WTC11 (cell line): ENCODE measurements at places on chromosomes 3 and 15.

DNA sequence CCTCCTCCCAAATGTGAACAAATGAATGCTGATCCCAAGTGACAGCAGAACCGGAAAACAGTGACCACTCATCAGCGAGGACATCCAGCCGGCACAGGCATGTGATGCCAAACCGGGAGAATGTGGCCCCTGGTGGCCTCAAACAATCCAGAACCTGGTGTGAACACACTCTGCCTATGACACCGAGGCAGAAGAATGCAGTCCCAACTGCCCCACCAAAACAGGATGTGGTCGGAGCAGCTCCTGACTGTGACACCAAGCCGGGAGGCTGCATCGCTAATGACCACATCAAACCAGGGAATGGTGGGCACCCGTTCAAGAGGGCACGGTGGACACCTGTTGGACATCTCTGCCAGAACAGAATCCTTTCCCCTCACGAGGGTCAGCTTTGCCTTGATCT lies 15.4 kb downstream of the SCN5A start:
- no peak for DNase-seq

DNA sequence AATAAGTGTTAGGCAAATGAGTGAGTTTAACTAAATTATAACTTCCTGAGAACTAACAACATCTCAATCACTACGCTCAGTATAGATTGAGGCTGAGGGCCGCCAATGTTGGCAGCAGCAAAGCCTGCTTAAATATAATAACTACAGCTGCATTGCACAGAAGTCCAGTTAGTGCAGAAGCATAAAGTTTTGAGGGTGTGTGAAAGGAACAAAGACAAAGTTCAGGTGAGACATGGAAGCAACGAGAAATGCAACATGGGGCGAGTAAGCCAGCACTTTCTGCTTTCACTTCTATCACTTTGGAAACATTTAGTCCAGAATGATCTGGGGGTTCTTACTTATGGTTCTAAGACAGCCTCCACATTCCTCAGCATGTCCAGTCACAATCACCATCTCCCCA lies 1052.3 kb upstream of the CFAP20DC start:
- no peak for DNase-seq

- peak; percentile 89 for DNase-seq
These were observed at the start of the genes ARPC4 and TADA3 for GRCh38 chr3:9792405-9793160. TSS of gene ARPC4 (plus strand) at chr3:9793082. CDS start at chr3:9793122, 40 bp downstream. TSS of gene TADA3 (minus strand) at chr3:9792473. CDS start at chr3:9791466, 1,007 bp downstream.

- peak; percentile 51 for DNase-seq
These were observed 201.1 kb upstream of the LRRFIP2 start for GRCh38 chr3:37375184-37376127.

DNA sequence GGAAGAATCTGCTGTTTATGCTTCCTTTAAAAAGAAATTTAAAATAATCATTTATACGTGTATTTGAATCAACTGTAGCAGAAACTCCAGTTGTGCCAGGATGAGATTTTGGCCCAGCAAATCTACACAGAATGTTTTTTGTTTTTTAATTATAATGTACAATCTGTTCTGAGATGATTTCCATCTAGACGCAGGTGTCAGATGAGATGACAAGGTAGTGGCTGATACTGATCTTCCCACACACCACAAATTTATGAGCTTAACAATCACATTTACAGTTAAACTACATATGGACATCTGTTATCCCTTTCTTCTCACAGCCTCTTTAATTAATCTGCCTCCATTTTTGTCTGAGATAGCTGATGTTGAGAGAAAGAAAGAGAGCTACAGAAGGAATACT lies 23.6 kb downstream of the DCLK3 start:
- no peak for DNase-seq

GRCh38 chr3:80785475-80785874 lies 976.0 kb downstream of the GBE1 start:
- no peak for DNase-seq

DNA sequence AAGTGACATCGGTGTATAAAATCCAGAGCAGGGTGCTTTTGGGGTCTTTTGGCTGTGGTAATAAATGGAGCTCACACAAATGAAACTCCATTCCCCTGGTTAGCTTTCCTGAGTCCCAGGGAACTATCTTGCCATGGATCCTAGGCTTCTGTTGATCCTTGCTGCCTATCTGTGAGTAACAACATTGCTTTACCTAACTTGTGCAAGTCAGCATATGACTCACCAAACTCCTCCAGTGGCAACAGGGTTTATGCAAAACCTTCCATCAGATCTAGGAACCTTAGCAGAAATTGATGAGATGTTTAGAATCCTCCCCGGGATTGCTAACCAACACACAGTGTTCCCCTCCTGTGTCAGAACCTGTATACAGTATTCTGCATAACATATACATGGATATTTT lies 105.4 kb downstream of the SCAPER start:
- no peak for DNase-seq

DNA sequence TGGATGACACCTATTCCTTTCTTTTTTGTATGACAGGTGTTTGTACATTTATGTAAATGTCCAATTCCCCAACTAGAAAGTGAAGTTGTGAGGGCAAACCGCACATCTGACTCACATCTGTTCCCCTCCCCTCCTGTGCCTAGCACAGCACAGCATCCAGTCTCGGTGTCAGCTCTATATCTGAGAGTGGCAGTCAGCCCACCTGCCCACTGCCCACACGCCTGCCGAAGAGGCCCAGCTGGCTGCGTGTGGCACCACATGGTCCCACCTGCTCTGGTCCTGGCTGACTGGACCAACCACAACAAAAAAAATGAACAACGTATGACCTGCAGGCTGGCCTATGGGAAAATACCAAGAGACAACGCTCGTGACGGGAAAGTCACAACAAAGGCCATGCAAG lies 62.8 kb downstream of the XXYLT1 start:
- DNase-seq: no peak

- no peak for DNase-seq
These were observed 13.3 kb downstream of the SH2D7 start for GRCh38 chr15:78105476-78106241.

DNA sequence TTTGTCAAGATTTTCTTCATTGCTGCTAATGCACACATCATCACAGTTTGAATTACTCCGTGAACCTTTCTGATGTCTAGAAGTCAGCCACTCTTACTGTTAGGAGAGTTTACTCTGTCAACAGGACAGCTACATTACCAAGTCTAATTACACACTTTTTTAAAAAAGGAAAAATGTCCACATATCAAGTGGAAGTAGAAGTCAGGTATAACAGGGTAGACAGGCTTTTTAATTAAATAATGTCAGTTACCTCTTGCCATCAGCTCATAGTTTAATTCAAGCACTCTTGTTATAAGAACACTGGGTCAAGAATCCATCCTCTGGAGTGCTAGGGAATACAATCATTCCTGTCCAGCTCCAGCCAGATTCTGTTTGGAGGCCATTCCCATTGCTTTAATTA lies 232.8 kb downstream of the TAFA4 start:
- no peak for DNase-seq

DNA sequence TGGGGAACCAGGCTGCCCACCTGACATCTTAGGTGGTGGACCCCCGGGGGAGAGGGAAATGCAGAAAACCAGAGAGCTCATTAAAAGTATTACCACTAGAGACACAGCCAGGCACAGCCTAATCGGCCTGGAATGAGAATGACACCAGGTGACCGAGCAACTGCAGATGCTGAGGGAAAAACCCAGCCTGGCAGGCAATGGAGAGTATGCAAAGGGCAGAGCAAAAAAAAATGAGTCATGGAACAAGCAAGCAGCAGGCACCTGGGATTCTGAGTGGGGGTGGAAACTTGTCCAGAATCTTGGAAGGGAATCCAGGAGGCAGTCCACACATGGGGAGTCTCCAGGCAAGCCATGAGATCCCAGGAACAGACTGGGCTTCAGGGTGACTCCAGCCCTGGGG lies 183.7 kb upstream of the LRRN1 start:
- DNase-seq: no peak

- DNase-seq: no peak
These were observed 30.3 kb upstream of the SKOR1 start for GRCh38 chr15:67794832-67795574.

DNA sequence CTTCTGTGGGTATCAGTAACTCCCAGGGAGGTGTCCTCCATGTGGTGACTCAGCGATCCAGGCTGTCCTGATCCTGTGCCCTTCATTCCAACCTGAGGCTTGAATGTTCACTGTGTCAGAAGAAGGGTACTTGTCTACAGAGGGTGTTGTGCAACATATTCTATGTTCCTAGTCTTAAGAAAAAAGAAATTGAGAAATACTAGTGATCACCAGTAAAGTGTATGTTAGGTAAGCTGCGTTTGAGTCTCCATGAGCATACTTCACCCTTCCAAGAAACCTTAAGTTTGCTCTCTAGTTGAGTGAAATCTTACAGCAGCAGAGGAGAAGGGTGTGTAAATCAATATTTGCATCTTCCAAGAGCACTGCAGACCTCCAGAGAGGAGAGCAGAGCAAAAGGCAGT lies 122.2 kb upstream of the SLC24A5 start:
- no peak for DNase-seq

- no peak for DNase-seq
These were observed 52.7 kb downstream of the NFKBIZ start for GRCh38 chr3:101902041-101902440.

DNA sequence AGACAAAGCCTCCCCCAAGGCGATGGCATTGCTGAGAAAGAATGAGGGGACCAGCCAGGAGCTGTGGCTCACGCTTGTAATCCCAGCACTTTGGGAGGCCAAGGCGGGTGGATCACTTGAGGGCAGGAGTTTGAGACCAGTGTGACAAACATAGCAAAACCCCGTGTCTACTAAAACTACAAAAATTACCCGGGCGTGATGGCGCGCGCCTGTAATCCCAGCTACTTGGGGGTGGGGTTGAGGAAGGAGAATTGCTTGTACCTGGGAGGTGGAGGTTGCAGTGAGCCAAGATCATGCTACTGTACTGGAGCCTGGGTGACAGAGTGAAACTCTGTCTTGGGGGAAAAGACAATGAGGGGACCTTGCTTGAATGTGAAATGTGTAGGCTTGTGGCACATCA lies 402.4 kb upstream of the C2CD4B start:
- DNase-seq: no peak

DNA sequence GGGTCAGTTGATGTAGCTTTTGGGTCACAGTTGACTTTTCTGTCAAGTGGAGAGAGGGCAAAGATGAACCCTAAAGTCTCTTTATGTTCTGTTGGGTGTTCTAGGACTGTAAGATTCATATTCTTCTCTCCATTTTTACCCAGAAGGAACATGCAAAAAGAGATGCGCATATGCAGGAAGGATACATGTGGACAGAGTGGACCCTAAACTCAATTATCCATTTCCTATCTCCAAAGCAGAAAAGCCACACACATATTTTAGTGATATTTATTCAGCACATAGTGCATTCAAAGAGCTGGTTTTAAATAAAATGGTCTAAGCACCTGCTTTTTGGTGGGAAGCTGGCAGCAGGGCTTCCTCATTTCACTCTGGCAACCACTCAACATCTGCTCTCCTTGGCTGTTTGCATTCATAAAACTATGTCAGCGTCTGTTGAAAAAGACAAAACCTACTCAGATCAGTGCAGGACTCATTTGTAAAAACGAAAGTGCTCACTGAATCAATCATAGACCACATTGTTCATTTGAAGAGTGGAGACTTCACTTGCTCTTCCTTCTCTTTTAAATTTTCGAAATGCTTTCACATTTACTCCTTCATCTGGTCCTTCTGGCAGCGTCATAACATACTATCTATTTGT lies 96.6 kb downstream of the SEMA6D start:
- DNase-seq: no peak

GRCh38 chr3:189806171-189806951 lies 175.2 kb downstream of the TP63 start:
- DNase-seq: peak; percentile 32

- DNase-seq: no peak
These were observed 4.5 kb downstream of the EIF3J start for GRCh38 chr15:44541282-44541958.

- no peak for DNase-seq
These were observed 369.3 kb upstream of the ATP11B start for GRCh38 chr3:182424006-182424405.

GRCh38 chr3:179265875-179266274 lies 15.0 kb upstream of the KCNMB3 start:
- no peak for DNase-seq

DNA sequence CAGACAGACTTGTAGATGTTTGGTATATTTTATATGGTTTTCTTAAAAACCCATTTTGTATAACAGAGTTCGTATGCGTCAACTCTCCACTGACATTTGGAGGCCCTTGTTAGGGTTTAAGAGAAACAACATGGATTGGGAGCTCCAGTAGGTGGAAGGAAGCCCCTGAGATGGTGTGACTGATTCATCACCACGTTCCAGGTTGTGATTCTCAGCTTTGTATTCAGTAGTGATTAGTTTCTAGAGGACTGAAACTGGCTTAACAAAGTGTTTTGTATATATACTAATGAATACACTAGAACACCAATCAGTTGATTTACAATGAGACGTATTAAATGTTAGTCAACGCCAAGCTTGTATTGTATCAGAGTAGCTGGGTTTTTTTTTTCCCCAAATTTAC lies 33.9 kb downstream of the SNRK start:
- DNase-seq: no peak

GRCh38 chr3:51720292-51721061 lies 13.6 kb downstream of the GRM2 start:
- no peak for DNase-seq

DNA sequence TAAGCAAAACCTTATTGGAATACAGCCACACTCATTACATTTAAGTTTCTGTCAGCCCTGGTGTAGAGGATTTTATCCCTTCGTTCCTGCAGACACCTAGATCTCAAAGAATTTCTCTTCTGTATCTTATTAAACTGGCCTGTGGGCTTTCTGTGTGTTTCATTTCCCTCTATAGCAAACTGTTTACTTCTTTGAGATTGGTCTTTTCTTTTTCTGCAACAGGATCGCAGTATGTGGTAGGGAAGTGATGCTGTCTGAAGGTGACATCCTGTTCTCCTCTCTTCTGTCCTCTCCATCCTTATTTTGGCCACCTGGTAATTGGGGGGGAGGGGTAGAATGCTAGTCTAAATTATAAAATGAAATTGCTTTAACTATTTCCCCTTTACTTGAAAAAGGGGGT lies 25.5 kb downstream of the ATP1B3 start:
- no peak for DNase-seq
